ENCODE measurements at places on chromosomes 4 and X. TPM values are rescaled to one million over a fixed set of nuclear protein-coding genes. Genes with fewer than 3 reads are reported as not detected.

Gene ADAM29
- not detected for total RNA-seq

Gene GABRG1
- not detected for total RNA-seq

Gene MGARP
- total RNA-seq, result 0.29 TPM

Gene WNK3
- total RNA-seq, result 0.27 TPM

Gene GDI1
- 67.1 TPM for total RNA-seq

Gene TMEM271
- total RNA-seq, result not detected

GRCh38 chr4:152185786-152186550 lies 349.9 kb downstream of the FBXW7 start:
- DNase-seq, result no peak

GRCh38 chr4:52106191-52106590 lies 55.1 kb downstream of the SPATA18 start:
- DNase-seq, result no peak

- no peak for DNase-seq
Observed at GRCh38 chrX:147894366-147894963, 17.3 kb upstream of the FMR1 start.

DNA sequence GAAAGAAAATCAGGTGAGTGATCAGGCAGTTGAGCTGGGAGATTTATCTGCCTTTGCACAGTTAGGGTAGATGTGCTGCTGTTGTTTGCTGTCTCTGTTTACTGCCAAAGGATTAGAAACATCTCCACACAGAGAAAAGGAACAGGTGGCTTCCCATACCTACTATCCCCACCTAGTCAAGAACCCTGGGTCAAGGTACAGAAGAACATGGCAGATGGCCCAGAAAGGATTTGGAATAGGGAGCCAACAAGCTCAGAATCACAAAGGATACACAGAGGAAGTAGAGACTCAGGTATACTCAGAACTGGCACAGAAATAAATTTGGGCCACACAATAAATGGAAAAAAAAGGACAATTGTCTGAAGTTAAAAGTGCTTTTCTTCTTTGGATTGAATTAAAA lies 64.3 kb downstream of the TIGD2 start:
- no peak for DNase-seq

DNA sequence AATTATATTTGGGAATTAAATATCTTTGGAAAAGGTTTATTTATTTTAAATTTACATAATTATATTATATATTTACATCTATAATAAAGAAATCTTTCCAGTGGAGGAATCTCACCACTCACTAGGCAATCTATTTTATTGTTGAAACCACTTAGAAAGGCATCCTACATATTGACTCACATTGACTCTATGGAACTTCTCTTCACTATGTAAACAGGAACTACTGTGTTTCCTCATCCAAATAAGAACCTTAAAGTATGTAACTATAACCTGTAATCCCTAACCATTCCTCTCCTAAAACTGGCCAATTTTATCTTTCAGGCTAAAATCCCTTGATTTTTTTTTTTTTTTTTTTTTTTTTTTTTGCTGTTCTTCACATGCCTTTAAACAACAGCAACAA lies 268.7 kb downstream of the MAPK10 start:
- DNase-seq, result no peak

DNA sequence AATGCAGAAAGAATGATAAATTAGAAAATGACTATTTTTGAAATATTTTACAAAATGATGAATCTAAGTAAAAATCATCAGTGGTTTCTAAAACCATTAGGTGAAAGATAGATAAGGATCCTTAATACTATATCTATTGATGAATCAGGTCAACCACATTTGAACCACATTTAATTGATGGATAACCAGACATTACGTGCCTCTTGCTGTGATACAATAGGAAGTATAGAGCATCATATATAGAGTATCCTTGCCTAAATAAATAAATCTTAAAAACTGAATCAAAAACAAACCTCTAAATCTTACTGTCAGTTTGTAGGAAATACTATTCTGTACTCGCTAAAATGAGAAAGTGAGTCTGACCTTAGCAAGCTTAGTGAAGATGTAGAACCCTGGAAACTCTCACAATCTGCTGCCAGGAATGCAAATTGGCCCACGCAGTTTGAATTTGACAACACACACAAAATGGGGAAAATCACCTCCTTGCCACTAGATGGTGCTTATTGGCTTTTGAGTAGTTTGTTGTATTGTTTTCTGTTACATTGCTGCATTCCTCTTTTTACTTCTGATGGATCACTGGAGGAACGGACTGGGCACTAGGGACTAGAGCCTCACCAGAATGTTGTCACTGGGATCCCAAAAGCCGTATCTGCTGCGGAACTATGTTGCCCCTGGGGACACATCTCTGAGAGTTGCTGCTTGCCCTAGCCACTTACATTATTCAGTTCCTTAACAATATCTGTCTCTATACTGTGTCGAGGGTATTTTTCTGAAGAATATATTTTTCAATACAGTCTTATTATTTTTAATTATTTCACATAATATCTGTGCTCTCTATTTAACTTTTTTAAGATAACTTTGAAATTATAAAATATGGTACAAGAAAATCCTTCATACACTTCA lies 25.4 kb upstream of the SLAIN2 start:
- no peak for DNase-seq

- no peak for DNase-seq
Observed at GRCh38 chr4:183903021-183903760, 1.9 kb upstream of the STOX2 start.

DNA sequence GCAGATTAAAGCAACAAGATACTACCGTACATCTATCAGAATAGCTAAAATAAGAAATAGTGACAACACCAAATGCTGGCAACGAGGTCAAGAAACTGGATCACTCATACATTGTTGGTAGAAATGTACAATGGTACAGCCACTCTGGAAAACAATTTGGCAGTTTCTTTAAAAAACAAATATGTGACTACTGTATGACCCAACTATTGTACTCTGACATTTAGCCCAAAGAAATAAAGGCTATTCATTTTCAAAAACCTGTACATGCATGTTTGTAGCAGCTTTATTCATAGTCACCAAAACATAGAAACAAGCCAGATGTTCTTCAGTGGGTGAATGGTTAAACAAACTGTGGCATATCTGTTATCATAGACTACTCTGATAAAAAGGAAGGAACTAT lies 8.2 kb downstream of the CLCN3 start:
- DNase-seq, result no peak
